Heart right ventricle (tissue), 16 donors: ENCODE measurements at places on chromosomes 7 and 10. TPM values are rescaled to one million over a fixed set of nuclear protein-coding genes. Genes with fewer than 3 reads are reported as not detected.

DNA sequence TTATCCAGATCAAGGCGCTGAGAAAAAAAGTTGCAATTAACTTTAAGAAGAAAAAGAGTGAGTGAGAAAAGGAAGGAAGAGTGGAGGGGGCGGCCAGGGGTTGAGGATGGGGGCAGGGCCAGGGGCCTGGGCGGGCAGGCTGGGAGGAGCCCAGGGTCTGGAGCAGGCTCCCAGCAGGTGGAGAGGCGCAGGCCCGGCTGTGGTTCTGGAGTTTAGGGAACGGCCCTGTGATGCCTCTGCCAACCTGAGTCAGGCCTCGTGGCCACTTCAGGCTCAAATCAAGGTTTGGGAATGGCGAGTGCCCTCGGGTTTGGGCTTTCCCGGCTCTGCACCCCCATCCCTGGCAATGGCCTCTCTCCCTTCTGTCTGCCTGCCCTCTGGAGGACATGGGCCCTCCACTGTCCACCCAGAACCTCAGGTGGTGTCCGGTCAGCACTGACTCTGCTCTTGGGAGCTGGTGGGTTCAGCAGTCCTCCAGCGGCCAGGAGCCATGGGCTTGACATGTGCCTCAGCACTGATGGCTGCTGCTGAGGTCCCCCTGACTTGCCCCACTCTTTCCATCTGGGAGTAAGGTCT lies 41.0 kb upstream of the EMX2 start:
- H3K4me3 ChIP-seq: no peak overlapping the region
- H3K36me3 ChIP-seq: no peaks in the 10 kb centered on the region
- no peak overlapping the region for H3K27ac ChIP-seq
- no peak for DNase-seq
- H3K4me1 ChIP-seq: peaks cover 4% of the 10 kb centered on the region

- no peaks in the 10 kb centered on the region for H3K36me3 ChIP-seq
- no peak overlapping the region for H3K27ac ChIP-seq
- H3K27me3 ChIP-seq: no peaks in the 10 kb centered on the region
- no peak for DNase-seq
These were observed 6.1 kb downstream of the OGDHL start for GRCh38 chr10:49756031-49756430.

- H3K4me3 ChIP-seq: no peak overlapping the region
- peaks cover 18% of the 10 kb centered on the region for H3K27me3 ChIP-seq
- H3K4me1 ChIP-seq: no peaks in the 10 kb centered on the region
These were observed 41.3 kb upstream of the HPSE2 start for GRCh38 chr10:99276848-99277486.

- no peak overlapping the region for H3K27ac ChIP-seq
- no peak for DNase-seq
- H3K27me3 ChIP-seq: peaks cover 44% of the 10 kb centered on the region
- H3K36me3 ChIP-seq: no peaks in the 10 kb centered on the region
- H3K4me1 ChIP-seq: no peaks in the 10 kb centered on the region
- no peak overlapping the region for H3K4me3 ChIP-seq
These were observed 34.6 kb upstream of the UNCX start for GRCh38 chr7:1197997-1198625.

Gene AKR1D1
- total RNA-seq: not detected

GRCh38 chr10:48576501-48576900 lies 28.4 kb downstream of the ARHGAP22 start:
- H3K27ac ChIP-seq: no peak overlapping the region
- no peak for DNase-seq
- H3K27me3 ChIP-seq: no peaks in the 10 kb centered on the region
- H3K36me3 ChIP-seq: no peaks in the 10 kb centered on the region
- no peak overlapping the region for H3K4me3 ChIP-seq
- H3K4me1 ChIP-seq: peaks cover 14% of the 10 kb centered on the region

DNA sequence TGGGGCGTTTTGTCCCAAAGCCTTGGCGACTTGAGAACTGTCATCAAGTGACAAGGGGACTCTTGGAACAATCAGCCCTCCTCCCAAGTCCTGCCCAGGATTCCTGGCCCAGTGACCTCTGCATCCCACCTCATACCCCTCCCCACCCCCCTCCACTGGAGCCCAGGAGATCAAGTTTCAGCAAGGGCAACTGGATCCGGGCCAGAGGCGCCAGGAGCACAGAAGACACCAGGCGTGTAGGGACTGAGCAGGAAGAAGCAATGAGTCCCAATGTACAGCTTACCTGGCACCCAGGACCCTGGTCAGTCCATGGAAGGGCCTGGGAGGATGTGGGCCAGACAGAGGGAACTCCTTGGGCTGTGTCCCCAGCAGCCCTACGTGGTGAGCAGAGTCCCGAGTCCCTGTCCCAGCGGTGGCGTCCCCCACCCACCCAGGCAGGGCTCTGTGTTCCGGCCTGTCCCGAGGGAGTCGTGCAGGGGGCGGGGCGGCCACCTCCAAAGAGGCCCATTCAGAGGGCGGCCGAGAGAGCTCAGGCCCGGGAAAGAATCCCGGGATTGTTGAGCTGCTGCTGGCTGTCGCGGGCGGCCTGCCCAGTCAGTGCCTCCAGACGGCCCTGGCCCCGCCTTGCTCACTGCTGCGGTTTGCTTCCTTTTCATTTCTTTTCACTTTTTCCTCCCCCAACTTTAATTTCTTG lies 254.1 kb downstream of the TNS3 start:
- no peaks in the 10 kb centered on the region for H3K27me3 ChIP-seq
- H3K4me1 ChIP-seq: peaks cover 88% of the 10 kb centered on the region
- H3K4me3 ChIP-seq: peak overlapping the region; percentile 54
- H3K27ac ChIP-seq: peak overlapping the region; percentile 90
- DNase-seq: peak; percentile 91

GRCh38 chr10:88896372-88896993 lies 16.4 kb downstream of the STAMBPL1 start:
- no peaks in the 10 kb centered on the region for H3K36me3 ChIP-seq
- no peaks in the 10 kb centered on the region for H3K27me3 ChIP-seq
- H3K27ac ChIP-seq: peak overlapping the region; percentile 36

Gene NKX1-2
- not detected for total RNA-seq

- H3K27me3 ChIP-seq: no peaks in the 10 kb centered on the region
- no peak overlapping the region for H3K4me3 ChIP-seq
- H3K27ac ChIP-seq: no peak overlapping the region
- no peak for DNase-seq
- H3K4me1 ChIP-seq: no peaks in the 10 kb centered on the region
These were observed 348.7 kb upstream of the LRGUK start for GRCh38 chr7:133778472-133778871.

- no peak for DNase-seq
- no peak overlapping the region for H3K4me3 ChIP-seq
- peaks cover 20% of the 10 kb centered on the region for H3K4me1 ChIP-seq
- no peaks in the 10 kb centered on the region for H3K36me3 ChIP-seq
- no peak overlapping the region for H3K27ac ChIP-seq
These were observed 349.5 kb upstream of the ZMIZ1 start for GRCh38 chr10:78719276-78719675.

DNA sequence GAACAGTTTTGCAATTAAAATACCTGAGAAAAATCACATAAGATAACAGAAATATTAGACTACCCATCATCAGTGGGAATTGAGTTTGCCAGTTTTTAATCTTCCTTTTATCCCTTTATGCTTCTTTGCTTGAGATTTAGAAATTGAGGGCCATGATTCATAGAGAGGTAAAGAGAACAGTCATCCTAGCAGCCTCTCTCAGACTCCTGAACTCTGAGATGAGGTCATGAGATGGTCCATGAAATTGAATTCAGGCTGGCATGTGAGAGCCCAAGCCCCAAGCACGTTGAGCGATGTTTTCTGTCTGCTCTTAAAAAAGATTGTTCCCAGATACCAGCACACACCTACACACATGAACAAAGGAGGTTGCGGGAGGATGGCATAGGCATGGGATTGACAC lies 91.1 kb downstream of the CREB5 start:
- no peaks in the 10 kb centered on the region for H3K27me3 ChIP-seq
- no peak for DNase-seq
- H3K4me1 ChIP-seq: peaks cover under 1% of the 10 kb centered on the region
- no peak overlapping the region for H3K4me3 ChIP-seq
- no peak overlapping the region for H3K27ac ChIP-seq

Gene THSD7A
- 3.4 TPM for total RNA-seq

- no peaks in the 10 kb centered on the region for H3K27me3 ChIP-seq
- no peak overlapping the region for H3K27ac ChIP-seq
- no peak for DNase-seq
- no peaks in the 10 kb centered on the region for H3K4me1 ChIP-seq
- H3K4me3 ChIP-seq: no peak overlapping the region
These were observed 110.1 kb downstream of the CD36 start for GRCh38 chr7:80748363-80749042.

DNA sequence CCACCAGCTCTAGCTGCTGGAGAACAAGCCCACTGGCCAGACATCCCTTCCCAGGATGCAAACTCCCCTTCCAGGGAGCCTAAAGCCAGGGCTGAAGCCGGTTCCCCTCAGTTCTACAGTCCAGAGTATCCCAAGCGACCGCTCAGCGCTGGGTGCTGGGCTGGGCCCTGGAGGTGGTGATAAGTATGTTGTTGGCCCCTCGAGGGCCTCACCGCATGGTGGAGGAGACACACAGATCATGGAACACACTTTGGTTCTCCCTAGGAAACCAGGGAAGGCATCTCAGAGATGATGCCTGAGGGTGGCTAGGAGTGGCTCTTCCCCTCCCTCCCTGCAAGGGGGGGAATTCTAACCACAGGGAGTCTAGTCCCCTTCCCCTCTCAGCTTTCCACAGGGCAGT lies 4.4 kb downstream of the PODXL start:
- H3K4me3 ChIP-seq: peak overlapping the region; percentile 92
- DNase-seq: no peak
- H3K4me1 ChIP-seq: peaks cover 19% of the 10 kb centered on the region
- H3K27ac ChIP-seq: peak overlapping the region; percentile 26
- no peaks in the 10 kb centered on the region for H3K27me3 ChIP-seq

DNA sequence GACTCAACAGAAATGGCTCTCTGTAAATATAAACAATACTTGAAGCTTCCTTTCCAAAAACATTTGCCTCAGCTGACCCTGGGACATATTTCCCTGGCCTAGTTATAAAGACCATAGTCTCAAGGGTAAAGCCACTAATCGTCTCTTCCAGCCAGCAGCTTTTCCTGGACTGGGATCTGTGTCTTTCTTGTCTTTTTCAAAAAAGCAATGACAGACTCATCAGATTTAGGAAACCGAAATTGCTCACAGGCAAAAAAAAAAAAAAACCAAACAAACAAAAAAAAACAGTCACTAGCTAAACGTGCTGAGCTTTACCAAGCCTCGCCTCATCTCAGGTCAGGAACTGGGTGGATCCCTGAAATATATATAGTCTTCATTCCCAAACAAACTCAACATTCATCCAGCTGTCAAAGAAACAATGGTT lies 23.5 kb downstream of the STN1 start:
- H3K27ac ChIP-seq: peak overlapping the region; percentile 64
- no peak overlapping the region for H3K4me3 ChIP-seq
- no peaks in the 10 kb centered on the region for H3K27me3 ChIP-seq
- peaks cover 72% of the 10 kb centered on the region for H3K36me3 ChIP-seq
- no peak for DNase-seq

DNA sequence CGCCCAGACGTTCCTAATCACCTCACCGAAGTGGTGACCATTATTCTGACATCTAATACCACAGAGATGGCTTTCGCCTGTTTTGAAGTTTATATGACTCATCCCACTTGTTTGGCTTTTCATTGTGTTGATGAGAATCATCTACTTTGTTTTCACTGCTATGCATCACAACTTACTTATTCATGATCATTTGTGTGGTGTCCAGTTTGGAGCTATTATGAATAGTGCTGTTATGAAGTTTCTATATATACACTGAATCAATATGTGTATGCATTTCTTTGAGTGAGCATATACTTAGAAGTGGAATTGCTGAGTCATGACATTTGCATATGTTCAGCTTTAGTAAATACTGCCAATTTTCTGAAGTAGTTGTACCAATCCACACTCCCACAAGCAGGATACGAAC lies 38.6 kb upstream of the TNKS2 start:
- no peak overlapping the region for H3K4me3 ChIP-seq
- H3K36me3 ChIP-seq: no peaks in the 10 kb centered on the region
- no peaks in the 10 kb centered on the region for H3K4me1 ChIP-seq
- H3K27ac ChIP-seq: no peak overlapping the region
- DNase-seq: no peak
- H3K27me3 ChIP-seq: peaks cover 6% of the 10 kb centered on the region

- H3K4me1 ChIP-seq: peaks cover 37% of the 10 kb centered on the region
- peak overlapping the region; percentile 3 for H3K4me3 ChIP-seq
- H3K27ac ChIP-seq: peak overlapping the region; percentile 56
- DNase-seq: peak; percentile 77
These were observed 8.4 kb upstream of the PGAM2 start for GRCh38 chr7:44073664-44074348.

Gene SLC26A3
- not detected for total RNA-seq

- no peaks in the 10 kb centered on the region for H3K4me1 ChIP-seq
- no peak for DNase-seq
- no peak overlapping the region for H3K4me3 ChIP-seq
- H3K27me3 ChIP-seq: no peaks in the 10 kb centered on the region
These were observed 370.8 kb downstream of the EXOC4 start for GRCh38 chr7:133623721-133624120.

Gene ITIH5
- 10.7 TPM for total RNA-seq

GRCh38 chr7:16587790-16588189 lies 57.8 kb downstream of the ANKMY2 start:
- no peak overlapping the region for H3K27ac ChIP-seq
- DNase-seq: peak; percentile 21
- H3K4me1 ChIP-seq: peaks cover 18% of the 10 kb centered on the region
- no peaks in the 10 kb centered on the region for H3K36me3 ChIP-seq

- DNase-seq: no peak
- peaks cover 16% of the 10 kb centered on the region for H3K4me1 ChIP-seq
- no peak overlapping the region for H3K4me3 ChIP-seq
- H3K27me3 ChIP-seq: peaks cover 70% of the 10 kb centered on the region
- no peaks in the 10 kb centered on the region for H3K36me3 ChIP-seq
These were observed 12.5 kb downstream of the EMX2 start for GRCh38 chr10:117555017-117555416.

- H3K36me3 ChIP-seq: no peaks in the 10 kb centered on the region
- H3K4me3 ChIP-seq: no peak overlapping the region
- no peak for DNase-seq
- no peak overlapping the region for H3K27ac ChIP-seq
These were observed 42.6 kb downstream of the HOXA1 start for GRCh38 chr7:27053153-27053552.

- DNase-seq: no peak
- H3K4me1 ChIP-seq: no peaks in the 10 kb centered on the region
- no peak overlapping the region for H3K27ac ChIP-seq
- no peak overlapping the region for H3K4me3 ChIP-seq
These were observed 621.4 kb downstream of the PHTF2 start for GRCh38 chr7:78420001-78420400.

DNA sequence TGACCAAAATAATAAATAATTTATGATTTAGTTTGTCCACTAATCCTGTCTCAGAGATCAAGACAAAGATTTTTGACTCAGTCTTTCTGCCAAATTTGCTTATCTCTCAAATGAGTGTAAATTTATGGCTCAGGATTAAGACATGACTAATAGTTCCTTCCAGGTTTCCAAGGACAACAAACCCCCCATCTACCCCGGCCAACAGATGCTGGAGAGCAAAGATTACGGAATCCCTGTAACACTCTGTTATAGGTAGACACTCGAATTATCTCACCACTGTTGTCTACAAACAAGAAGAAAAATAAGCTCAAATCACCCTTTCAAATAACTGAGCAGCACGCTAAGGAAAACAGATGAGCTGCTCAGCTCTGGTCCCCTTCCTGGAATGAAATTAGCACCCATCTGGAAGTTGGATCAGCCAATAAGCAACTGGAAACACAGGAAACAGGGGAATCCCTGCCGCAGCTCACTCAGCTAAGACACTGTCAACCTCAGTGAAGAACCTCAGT lies 56.8 kb upstream of the SVIL start:
- H3K4me3 ChIP-seq: no peak overlapping the region
- no peaks in the 10 kb centered on the region for H3K27me3 ChIP-seq

Gene ORAI2
- 3.9 TPM for total RNA-seq

- H3K27ac ChIP-seq: no peak overlapping the region
- no peaks in the 10 kb centered on the region for H3K27me3 ChIP-seq
- H3K4me1 ChIP-seq: peaks cover 25% of the 10 kb centered on the region
- H3K4me3 ChIP-seq: no peak overlapping the region
These were observed 34.5 kb downstream of the MAD1L1 start for GRCh38 chr7:2198206-2198605.
